ENCODE measurements at places on chromosomes 5 and 9. TPM values are rescaled to one million over a fixed set of nuclear protein-coding genes. Genes with fewer than 3 reads are reported as not detected.

Gene TLX3
- not detected for total RNA-seq

DNA sequence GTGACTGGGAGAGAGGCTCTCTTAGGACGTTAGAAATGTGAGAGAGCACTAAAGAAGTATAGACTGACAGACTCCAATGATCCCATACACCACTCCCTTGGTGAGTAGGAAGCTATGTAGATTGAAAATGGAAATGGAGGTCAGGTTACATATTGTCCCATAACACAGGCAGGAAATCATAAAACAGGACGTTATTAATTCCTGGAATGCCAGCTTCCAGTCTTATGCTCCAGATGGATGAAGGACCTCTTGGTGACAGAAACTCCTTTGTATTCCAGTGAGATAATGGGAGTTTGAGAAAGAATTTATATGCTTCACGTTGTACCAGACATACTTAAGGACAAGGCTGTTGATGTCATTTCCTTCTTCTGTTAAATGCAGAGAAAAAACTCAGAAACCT lies 338.2 kb upstream of the ITGA1 start:
- no peak for DNase-seq
- no peak overlapping the region for H3K27ac ChIP-seq
- no peak overlapping the region for H3K4me3 ChIP-seq
- H3K27me3 ChIP-seq: no peaks in the 10 kb centered on the region

GRCh38 chr5:170308686-170309085 lies 11.1 kb upstream of the LCP2 start:
- H3K36me3 ChIP-seq: no peaks in the 10 kb centered on the region
- H3K4me3 ChIP-seq: no peak overlapping the region
- no peak overlapping the region for H3K27ac ChIP-seq

DNA sequence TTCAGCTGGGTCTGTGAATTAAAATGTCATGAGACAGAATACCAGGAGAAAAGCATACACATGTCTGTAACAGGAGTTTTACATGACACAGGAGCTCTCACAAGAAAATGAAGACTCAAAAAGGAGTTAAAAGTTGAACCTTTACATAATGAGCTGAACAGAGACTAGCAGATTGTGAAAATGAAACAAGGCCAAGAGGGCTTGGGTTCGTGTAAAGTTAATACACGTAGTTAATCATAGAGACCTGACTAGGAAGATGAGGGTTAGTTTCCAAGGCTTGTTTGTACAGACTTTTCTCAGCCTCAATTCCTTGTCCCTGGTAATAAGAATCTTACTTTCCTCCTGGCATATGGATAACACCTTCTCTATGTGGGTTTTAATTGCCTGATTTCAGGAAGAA lies 1294.0 kb downstream of the MAT2B start:
- DNase-seq: no peak
- H3K27me3 ChIP-seq: no peaks in the 10 kb centered on the region
- H3K4me3 ChIP-seq: no peak overlapping the region
- H3K4me1 ChIP-seq: no peaks in the 10 kb centered on the region
- H3K27ac ChIP-seq: no peak overlapping the region
- no peaks in the 10 kb centered on the region for H3K36me3 ChIP-seq

DNA sequence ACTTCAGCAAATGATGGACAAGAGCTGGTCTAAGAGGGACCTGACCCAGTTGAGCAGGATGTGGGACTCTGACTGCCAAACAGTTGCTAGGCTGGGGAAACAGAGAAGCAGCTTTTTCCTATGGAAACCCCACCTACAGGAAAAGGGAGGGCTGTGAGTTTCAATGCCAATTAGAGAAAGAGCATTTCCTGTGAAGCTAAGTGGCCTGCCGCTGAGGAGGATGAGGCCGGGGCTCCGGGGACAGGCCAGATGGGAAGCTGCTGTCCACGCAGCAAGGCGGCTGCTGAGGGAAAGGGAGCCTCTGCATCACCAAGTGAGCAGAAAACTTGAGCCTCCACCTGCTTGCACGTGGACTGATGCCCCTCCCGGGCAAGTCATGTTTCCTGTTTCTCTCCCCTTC lies at the start of gene PCDH12:
PCDH12 (minus strand) TSS at position 90 of the 400 bp plus-strand sequence. CDS start 351 bp downstream, outside the sequence.
- H3K36me3 ChIP-seq: no peaks in the 10 kb centered on the region
- H3K27ac ChIP-seq: no peak within 1 kb of the TSS
- no peak for DNase-seq
- H3K4me3 ChIP-seq: no peak within 1 kb of the TSS

- no peaks in the 10 kb centered on the region for H3K36me3 ChIP-seq
- no peak overlapping the region for H3K27ac ChIP-seq
- H3K27me3 ChIP-seq: no peaks in the 10 kb centered on the region
- H3K4me3 ChIP-seq: no peak overlapping the region
- H3K4me1 ChIP-seq: peaks cover 10% of the 10 kb centered on the region
Measured at GRCh38 chr5:81007637-81008027, 47.5 kb downstream of the RASGRF2 start.

GRCh38 chr5:76526950-76527583 lies 96.1 kb downstream of the F2RL2 start:
- no peak overlapping the region for H3K4me3 ChIP-seq
- no peaks in the 10 kb centered on the region for H3K36me3 ChIP-seq

Gene NFX1
- 37.7 TPM for total RNA-seq

DNA sequence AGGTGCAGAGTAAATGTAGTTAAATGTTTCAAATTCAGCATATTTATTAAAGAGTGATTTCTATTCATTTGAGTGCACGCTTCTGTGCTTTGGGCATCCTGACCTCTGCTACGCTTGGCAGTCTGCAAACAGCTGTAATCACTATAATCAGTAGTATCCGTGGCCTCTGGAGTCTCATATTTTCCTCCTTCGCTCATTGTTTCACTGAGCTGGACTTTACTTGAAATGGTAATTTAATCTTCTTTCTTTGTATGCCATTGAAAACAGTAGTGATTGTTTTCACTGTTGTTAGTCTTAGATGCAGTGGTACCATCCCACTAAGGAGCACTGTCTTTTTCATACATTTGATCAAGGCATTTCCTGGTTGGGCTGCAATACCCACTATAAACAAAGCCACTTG lies 43.5 kb upstream of the CAVIN4 start:
- H3K36me3 ChIP-seq: no peaks in the 10 kb centered on the region
- no peak for DNase-seq
- no peaks in the 10 kb centered on the region for H3K4me1 ChIP-seq
- H3K4me3 ChIP-seq: no peak overlapping the region
- no peak overlapping the region for H3K27ac ChIP-seq
- no peaks in the 10 kb centered on the region for H3K27me3 ChIP-seq

- H3K27ac ChIP-seq: no peak overlapping the region
- DNase-seq: no peak
- no peak overlapping the region for H3K4me3 ChIP-seq
- H3K36me3 ChIP-seq: no peaks in the 10 kb centered on the region
Measured at GRCh38 chr9:114694146-114694545, 12.2 kb upstream of the TEX48 start.

Gene ZBTB43
- total RNA-seq: 16.4 TPM

Gene PCDHB3
- not detected for total RNA-seq

DNA sequence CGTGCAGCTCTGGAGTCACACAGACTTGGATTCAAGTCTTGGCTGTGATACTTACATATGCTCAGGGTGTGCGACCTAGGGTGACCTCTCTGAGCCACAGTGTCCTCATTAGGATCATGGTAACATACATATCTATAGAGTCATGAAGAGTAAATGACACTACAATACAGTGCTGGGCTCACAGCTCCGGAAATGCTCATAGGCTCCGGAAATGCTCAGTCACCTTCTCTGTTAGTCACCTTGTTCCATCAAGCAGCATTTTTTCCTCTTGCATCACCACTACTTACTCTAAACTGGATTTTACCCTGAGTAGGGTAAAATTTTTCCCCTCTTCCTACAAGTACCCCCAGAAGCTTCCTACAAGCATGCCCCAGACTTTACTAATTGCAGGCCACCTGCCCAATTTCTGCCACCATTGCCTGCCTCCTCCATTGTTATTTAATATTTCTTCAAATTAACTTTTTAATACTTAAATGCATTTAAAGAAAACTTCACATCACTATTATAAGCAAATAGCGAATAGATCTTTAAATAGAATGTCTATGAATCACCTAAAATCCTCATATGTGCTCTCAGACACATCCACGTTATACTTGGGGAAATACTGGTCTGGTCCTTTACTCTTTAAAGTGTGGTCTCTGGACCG lies 147.6 kb upstream of the SPRY4 start:
- H3K4me1 ChIP-seq: no peaks in the 10 kb centered on the region
- H3K36me3 ChIP-seq: no peaks in the 10 kb centered on the region
- no peaks in the 10 kb centered on the region for H3K27me3 ChIP-seq
- no peak for DNase-seq

GRCh38 chr9:86287013-86287412 lies 4.7 kb upstream of the ISCA1 start:
- H3K27ac ChIP-seq: no peak overlapping the region
- peaks cover 14% of the 10 kb centered on the region for H3K36me3 ChIP-seq
- DNase-seq: no peak
- H3K4me1 ChIP-seq: peaks cover 5% of the 10 kb centered on the region
- H3K4me3 ChIP-seq: no peak overlapping the region

Gene HSPB3
- total RNA-seq: not detected

GRCh38 chr9:3793971-3794383 lies 268.2 kb upstream of the RFX3 start:
- H3K27ac ChIP-seq: no peak overlapping the region
- no peak for DNase-seq
- no peaks in the 10 kb centered on the region for H3K27me3 ChIP-seq

DNA sequence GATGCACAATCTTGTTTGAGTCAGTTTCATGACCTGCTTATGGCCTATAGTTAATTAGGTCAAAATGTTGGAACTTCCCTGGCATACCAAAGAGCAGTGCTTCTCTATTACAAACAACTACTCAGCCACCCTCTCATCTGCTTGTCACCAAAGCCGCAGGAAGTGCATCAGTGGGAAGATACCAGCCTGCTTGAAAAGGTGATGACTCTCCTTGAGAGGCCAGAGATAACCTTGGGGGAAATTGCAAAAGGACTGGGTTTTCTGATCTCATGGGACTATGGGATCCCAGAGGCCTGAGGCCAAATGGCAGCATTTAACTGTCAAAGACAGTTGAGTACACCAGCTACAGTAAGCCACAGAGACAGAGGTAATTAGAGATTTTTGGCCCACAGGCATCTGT lies 69.9 kb downstream of the C9orf57 start:
- H3K27me3 ChIP-seq: no peaks in the 10 kb centered on the region
- DNase-seq: no peak
- H3K4me3 ChIP-seq: no peak overlapping the region
- H3K27ac ChIP-seq: no peak overlapping the region
- no peaks in the 10 kb centered on the region for H3K4me1 ChIP-seq

- H3K36me3 ChIP-seq: no peaks in the 10 kb centered on the region
- H3K27me3 ChIP-seq: no peaks in the 10 kb centered on the region
- H3K27ac ChIP-seq: no peak overlapping the region
- peaks cover 14% of the 10 kb centered on the region for H3K4me1 ChIP-seq
- no peak overlapping the region for H3K4me3 ChIP-seq
- DNase-seq: no peak
Measured at GRCh38 chr5:75365740-75366139, 28.7 kb downstream of the HMGCR start.

Gene FOXI1
- total RNA-seq: not detected

DNA sequence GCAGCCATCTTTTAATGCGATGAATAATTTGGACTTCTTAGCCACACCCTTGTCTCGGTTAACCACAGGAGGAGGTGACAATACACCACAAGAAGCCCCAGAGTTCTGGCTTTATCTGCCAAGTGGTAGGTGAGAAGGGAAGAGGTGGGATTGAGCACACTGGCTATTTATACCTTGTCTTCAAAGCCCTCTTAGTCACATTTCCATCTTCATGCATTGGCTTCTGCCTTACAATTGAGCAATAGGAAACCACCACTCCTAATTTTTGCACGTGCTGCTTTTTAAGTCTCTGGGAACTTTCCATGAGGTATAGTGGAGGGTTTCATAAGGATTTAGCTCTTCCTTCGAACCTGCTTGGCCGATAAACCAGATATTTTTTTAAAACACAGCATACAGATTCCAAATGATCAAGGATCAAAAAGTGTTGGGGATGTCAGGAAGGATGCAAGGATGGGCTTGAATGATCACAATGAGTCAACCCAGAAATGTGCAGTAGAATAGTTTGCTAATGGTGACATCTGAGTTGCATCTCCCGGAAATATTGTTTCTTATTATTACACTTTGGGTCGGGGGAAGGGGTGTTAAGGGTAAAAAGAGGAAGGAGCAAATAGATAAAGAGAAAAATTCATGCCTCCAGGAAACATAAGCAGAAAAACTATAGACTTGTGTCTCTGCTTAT lies 25.5 kb downstream of the PLAC8L1 start:
- no peak overlapping the region for H3K4me3 ChIP-seq
- H3K27me3 ChIP-seq: no peaks in the 10 kb centered on the region
- H3K36me3 ChIP-seq: no peaks in the 10 kb centered on the region
- peak; percentile 15 for DNase-seq

- H3K4me1 ChIP-seq: no peaks in the 10 kb centered on the region
- H3K36me3 ChIP-seq: no peaks in the 10 kb centered on the region
- H3K4me3 ChIP-seq: no peak overlapping the region
Measured at GRCh38 chr5:132819468-132819867, 6.4 kb downstream of the SOWAHA start.

- H3K4me1 ChIP-seq: no peaks in the 10 kb centered on the region
- no peak overlapping the region for H3K4me3 ChIP-seq
- H3K27me3 ChIP-seq: no peaks in the 10 kb centered on the region
- H3K27ac ChIP-seq: no peak overlapping the region
Measured at GRCh38 chr5:174378121-174378874, 332.8 kb downstream of the NSG2 start.

DNA sequence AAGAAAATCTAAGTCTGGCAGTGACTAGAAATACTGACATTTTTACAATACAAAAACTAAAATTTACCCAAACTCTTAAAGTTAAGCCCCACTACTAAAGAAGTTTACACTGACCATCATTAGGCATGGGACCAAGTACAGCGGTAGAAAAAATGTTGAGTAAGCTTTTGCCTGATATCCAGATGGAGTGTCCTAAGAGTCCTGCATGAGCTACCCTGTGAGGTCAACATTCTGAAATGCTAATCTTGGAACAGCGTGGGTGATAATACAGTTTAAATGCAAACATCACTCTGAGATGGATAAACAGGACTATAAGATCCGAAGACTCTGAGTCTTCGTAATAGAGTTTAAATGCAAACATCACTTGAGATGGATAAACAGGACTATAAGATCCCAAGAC lies 189.7 kb downstream of the DCP2 start:
- H3K27ac ChIP-seq: no peak overlapping the region
- no peak for DNase-seq
- H3K4me3 ChIP-seq: no peak overlapping the region
- no peaks in the 10 kb centered on the region for H3K27me3 ChIP-seq
- no peaks in the 10 kb centered on the region for H3K4me1 ChIP-seq

Gene SPACA9
- 1.6 TPM for total RNA-seq

DNA sequence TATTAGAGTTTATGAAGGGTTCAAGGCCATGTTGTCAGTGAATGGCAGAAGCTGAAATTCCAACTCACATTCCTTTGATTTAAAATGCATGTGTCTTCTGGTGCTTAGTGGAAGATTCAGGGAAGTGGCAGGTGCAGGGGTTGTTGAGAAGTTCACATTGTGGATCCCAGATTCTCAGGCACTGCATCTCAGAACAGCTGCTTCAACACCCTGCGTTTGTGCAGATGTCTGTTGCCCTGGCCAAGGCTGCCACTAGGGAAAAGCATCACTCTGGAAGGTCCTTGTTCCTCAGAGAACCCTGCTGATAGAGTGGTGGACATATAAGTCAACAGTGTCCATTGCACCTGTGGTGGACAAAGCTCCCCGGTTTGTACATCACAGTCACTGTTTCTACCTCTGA lies 162.7 kb downstream of the PAPPA start:
- no peak for DNase-seq
- H3K27me3 ChIP-seq: no peaks in the 10 kb centered on the region
- H3K27ac ChIP-seq: no peak overlapping the region
- H3K4me3 ChIP-seq: no peak overlapping the region
- no peaks in the 10 kb centered on the region for H3K4me1 ChIP-seq

Data from GM12878 (cell line).